ENCODE measurements at places on chromosomes 3 and 15. TPM values are rescaled to one million over a fixed set of nuclear protein-coding genes. Genes with fewer than 3 reads are reported as not detected.

Gene GOLGA6L26
- total RNA-seq = not detected

Gene SEMA6D
- not detected for total RNA-seq

Gene NUDT16
- 15.8 TPM for total RNA-seq

Gene STAC
- 0.09 TPM for total RNA-seq

Gene UBA7
- 216 TPM for total RNA-seq

Gene LDHAL6B
- total RNA-seq = not detected

Gene TGM5
- total RNA-seq = 0.17 TPM

Gene CDHR4
- not detected for total RNA-seq

Gene CFAP161
- 0.18 TPM for total RNA-seq

Gene IRAK2
- 8.6 TPM for total RNA-seq

Gene SPTBN5
- total RNA-seq = 1.1 TPM

Gene MGLL
- 16.7 TPM for total RNA-seq

GRCh38 chr3:43866529-43867353 is 176.0 kb downstream of the ABHD5 start:
- H3K4me3 ChIP-seq = no peak overlapping the region
- DNase-seq = no peak
- H3K27ac ChIP-seq = no peak overlapping the region
- no peaks in the 10 kb centered on the region for H3K36me3 ChIP-seq
- H3K27me3 ChIP-seq = peaks cover 16% of the 10 kb centered on the region

- H3K27me3 ChIP-seq = no peaks in the 10 kb centered on the region
- no peaks in the 10 kb centered on the region for H3K36me3 ChIP-seq
- H3K4me3 ChIP-seq = no peak overlapping the region
- no peak for DNase-seq
- peaks cover 13% of the 10 kb centered on the region for H3K4me1 ChIP-seq
Measured at GRCh38 chr3:19248143-19248542, 99.8 kb downstream of the KCNH8 start.

DNA sequence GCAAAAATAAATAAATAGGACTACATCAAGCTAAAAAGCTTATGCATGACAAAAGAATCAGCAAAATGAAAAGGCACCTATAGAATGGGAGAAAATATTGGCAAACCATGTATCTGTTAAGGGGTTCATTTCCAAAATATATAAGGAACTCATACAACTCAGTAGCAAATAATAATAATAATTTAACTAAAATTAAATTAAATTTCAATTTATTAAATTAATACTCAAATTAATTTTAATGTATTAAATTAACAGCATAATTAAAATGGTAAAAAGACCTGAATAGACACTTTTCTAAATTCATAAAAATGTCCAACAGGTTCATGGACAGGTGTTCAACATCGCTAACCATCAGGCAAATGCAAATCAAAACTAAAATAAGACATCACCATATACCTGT is 34.0 kb upstream of the THBS1 start:
- no peak for DNase-seq
- H3K4me3 ChIP-seq = no peak overlapping the region
- no peaks in the 10 kb centered on the region for H3K4me1 ChIP-seq

DNA sequence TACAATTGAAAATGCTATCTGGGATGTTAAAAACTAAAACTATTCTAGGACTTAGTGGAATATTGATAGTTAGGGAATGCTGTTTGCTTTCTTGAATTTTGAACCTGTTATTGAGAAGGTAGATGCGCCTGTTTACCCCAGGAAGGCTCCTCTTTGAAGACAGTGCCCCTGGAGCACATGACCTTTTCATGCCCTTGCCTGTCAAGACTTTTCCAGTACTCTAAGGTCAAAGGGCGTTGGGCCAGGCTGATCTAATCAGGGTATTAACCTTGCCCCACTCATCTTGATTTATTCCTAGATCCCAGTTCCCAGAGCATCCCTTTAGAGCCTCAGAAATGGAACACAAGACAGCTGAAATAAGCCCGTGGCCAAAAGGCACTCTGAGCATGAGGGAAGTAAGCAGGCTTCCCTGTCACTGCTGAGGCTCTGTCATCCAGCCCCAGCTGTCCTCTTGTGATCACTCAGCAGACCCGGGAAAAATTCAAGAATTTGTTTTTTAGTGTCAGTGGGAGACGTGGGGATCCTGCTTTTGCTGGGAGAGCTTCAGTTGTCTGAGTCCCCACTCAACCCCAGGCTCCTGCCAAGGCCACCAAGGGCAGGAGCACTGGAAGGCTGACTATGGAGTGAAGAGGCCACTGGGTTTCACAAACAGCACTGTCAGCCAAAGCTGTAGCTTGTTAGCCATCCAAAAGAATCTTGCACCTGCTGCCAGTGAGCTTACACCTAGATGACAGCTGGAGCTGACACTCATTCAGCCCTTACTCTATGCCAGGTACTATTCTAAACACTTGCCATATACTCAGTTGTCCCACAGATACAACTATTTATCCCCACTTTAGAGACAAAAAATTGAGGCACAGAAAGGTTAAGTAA is 169.0 kb downstream of the PGPEP1L start:
- H3K27ac ChIP-seq = no peak overlapping the region
- H3K36me3 ChIP-seq = peaks cover 3% of the 10 kb centered on the region
- no peaks in the 10 kb centered on the region for H3K27me3 ChIP-seq
- DNase-seq = no peak
- no peak overlapping the region for H3K4me3 ChIP-seq

DNA sequence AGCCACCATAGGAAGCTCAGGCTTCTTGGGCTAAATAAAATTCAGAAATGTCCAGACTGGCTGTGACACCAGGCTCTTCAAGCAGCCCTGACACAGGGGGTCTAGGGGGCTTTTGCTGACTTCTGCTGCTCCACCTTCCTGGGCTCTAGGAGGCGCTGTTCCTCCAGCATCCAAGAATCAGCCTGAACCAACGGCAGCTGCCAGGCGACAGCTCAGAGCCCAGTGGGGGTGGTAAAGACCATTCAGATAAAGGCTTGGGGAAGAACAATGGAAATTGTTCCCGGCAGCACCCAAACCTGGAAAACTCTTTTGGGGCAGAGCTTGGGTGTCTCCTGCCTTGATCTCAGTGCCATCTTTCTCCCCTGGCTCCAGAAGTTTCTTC is 21.6 kb upstream of the PSTPIP1 start:
- no peak for DNase-seq
- H3K4me1 ChIP-seq = peaks cover 6% of the 10 kb centered on the region
- no peaks in the 10 kb centered on the region for H3K27me3 ChIP-seq
- no peaks in the 10 kb centered on the region for H3K36me3 ChIP-seq
- no peak overlapping the region for H3K4me3 ChIP-seq
- no peak overlapping the region for H3K27ac ChIP-seq

DNA sequence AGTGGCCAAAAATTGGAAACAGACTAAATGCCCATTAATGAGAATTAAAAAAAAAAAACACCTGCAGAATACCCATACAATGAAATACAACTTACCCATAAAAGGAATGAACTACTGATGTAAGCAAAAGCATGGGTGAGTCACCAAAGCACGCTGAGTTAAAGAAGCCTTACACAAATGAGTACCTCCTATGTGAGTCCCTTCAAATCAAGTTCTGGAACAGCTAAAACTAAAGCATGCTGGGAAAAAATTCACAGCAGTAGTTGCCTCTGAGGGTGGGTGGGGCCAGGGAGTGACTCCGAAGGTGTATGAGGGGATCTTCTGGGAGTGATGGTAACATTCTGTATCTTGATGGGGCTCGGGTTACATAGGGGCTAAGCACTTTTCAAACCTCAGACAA is 11.4 kb downstream of the MYO5C start:
- H3K4me1 ChIP-seq = no peaks in the 10 kb centered on the region
- no peaks in the 10 kb centered on the region for H3K27me3 ChIP-seq
- no peaks in the 10 kb centered on the region for H3K36me3 ChIP-seq
- no peak for DNase-seq
- no peak overlapping the region for H3K4me3 ChIP-seq
- no peak overlapping the region for H3K27ac ChIP-seq

DNA sequence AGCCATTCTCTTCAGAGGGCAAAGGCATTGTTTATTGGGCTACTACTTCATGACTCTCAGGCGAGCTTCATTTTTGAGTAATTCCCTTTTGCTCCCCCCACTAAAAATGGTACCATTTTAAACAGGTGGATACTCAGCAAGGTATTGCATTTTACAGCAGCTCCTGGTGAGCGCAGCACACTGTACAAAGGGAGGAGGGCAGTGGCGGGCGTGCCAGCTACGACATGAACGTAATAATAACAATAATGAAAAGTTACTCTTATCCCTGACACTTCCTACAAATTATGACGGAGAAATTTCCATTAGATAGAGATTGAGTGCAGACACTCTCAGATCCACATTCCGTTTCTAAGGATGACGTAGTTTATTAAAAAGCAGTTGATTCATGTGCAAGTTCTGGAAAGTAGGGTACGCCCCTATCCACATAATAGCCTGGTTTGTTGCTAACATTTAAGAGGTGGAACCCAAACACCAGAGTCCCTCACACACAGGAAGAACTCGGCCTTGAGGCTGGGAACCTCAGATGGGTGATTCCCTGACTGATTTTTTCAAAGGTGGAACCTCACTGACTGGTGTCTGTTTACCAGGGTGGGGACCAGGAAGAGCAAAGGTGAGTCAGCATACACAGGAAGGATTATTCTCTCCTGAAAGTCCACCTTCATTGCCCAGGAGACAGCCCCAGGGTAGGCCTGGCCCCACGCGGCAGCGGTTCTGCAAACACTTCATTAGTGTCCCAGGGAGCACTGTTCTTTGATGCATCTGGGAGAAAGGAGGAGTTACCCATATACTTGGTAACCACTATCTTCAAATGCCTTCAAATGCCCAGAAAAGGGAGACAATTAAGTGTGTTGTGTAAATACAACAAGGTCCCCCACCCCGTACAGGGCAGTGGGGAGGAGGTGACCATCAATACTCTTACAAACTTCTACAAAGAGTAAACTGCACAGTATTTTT is 69.9 kb downstream of the LDHAL6B start:
- DNase-seq = no peak
- H3K27ac ChIP-seq = no peak overlapping the region
- no peaks in the 10 kb centered on the region for H3K27me3 ChIP-seq
- H3K4me1 ChIP-seq = peaks cover 43% of the 10 kb centered on the region
- no peak overlapping the region for H3K4me3 ChIP-seq

GRCh38 chr3:14980689-14981088 is 33.3 kb downstream of the NR2C2 start:
- peak overlapping the region; percentile 79 for H3K27ac ChIP-seq
- H3K27me3 ChIP-seq = no peaks in the 10 kb centered on the region
- H3K4me3 ChIP-seq = no peak overlapping the region
- peaks cover 14% of the 10 kb centered on the region for H3K36me3 ChIP-seq

DNA sequence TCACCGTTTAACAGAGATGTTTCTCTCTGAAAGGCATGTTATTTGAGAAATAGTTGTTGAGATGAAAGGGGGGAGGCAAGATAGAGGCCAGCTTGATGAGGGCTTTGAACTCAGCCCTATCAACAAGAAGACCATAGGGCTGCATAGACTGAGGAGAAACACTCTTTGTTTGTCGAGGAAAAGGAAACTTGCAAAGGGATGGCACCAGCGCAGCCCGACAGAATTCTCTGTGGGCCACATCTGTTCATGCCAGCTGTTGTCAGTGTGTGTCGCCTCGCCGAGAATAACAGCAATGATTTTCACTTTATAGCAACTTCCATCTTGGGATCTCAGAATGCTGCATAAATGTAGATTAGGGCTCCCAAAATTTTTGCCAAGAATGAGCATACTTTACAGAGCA is 478.3 kb upstream of the TPRG1 start:
- H3K4me3 ChIP-seq = peak overlapping the region; percentile 47
- H3K4me1 ChIP-seq = peaks cover 41% of the 10 kb centered on the region
- DNase-seq = no peak
- H3K27me3 ChIP-seq = no peaks in the 10 kb centered on the region

DNA sequence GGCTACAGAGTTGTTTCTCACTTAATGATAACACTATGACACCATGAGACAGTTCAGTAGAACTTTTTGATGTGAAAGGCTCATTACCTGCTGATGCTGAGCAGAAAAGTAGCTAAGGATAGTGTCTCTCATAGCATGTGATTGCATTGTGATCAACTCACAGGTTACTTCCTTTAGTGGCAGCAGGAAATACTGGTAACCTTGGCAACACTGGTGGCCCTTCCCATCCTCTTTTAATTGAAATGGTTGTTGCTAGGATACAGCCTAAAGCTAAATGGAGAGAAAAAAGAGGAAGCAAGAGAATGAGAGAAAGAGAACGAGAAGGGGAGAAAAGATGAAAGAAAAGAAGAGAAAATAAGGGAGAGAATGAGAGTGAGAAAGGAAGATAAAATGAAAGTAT is 204.7 kb upstream of the GAP43 start:
- H3K4me3 ChIP-seq = no peak overlapping the region
- H3K4me1 ChIP-seq = peaks cover 11% of the 10 kb centered on the region
- no peaks in the 10 kb centered on the region for H3K27me3 ChIP-seq
- H3K36me3 ChIP-seq = no peaks in the 10 kb centered on the region

DNA sequence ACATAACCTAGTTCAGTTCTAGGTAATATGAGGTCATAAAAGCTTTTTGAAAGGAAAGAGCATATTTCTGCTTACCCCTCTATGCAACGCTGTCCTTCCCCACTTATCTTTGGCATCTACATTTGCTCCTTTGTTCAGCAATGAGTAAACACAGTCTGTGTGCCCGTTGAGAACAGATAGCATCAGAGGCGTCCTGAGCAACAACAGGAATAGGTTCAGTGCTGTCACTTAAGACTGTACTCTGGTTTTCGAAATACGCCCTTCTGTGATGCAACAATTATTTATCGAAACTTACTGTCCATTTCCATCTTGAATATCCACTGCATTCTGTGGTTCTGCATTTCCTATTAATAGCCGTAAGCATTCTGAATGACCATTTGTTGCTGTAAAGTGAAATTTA is 84.4 kb downstream of the BTD start:
- H3K4me3 ChIP-seq = no peak overlapping the region
- H3K27ac ChIP-seq = no peak overlapping the region
- no peaks in the 10 kb centered on the region for H3K27me3 ChIP-seq
- H3K4me1 ChIP-seq = no peaks in the 10 kb centered on the region
- peaks cover 65% of the 10 kb centered on the region for H3K36me3 ChIP-seq

DNA sequence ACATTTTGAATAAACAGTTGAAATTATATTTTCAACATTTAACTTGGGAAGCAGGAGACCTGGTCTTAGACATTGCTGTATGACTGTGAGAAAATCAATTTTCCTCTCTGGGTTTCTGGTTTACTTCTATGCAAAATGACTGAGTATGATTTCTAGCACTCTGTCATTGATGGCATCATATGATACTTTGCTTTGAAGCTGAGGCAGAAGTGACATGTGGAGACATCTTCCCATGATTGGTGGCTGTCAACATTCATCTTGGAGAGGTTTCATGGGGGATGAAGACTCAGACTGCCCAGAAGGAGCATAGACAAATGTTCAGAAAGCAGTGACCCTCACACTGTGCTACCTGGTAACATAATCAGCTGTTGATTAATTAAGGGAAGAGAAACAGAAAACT is 477.9 kb downstream of the PDCD6IP start:
- no peaks in the 10 kb centered on the region for H3K36me3 ChIP-seq
- no peak overlapping the region for H3K4me3 ChIP-seq
- DNase-seq = no peak
- H3K4me1 ChIP-seq = no peaks in the 10 kb centered on the region
- no peaks in the 10 kb centered on the region for H3K27me3 ChIP-seq
- H3K27ac ChIP-seq = no peak overlapping the region

- no peaks in the 10 kb centered on the region for H3K4me1 ChIP-seq
- H3K27ac ChIP-seq = no peak within 1 kb of the TSS
- no peaks in the 10 kb centered on the region for H3K36me3 ChIP-seq
- no peak within 1 kb of the TSS for H3K4me3 ChIP-seq
Measured at GRCh38 chr3:126558336-126559071, at the start of gene C3orf22. Gene C3orf22 (minus strand): TSS chr3:126558932. CDS start chr3:126553390, 5,542 bp downstream.

- peaks cover 26% of the 10 kb centered on the region for H3K36me3 ChIP-seq
- peak overlapping the region; percentile 52 for H3K4me3 ChIP-seq
- peak overlapping the region; percentile 88 for H3K27ac ChIP-seq
- no peaks in the 10 kb centered on the region for H3K27me3 ChIP-seq
Measured at GRCh38 chr3:8954938-8955763, 8.1 kb downstream of the RAD18 start.

- H3K27me3 ChIP-seq = no peaks in the 10 kb centered on the region
- no peaks in the 10 kb centered on the region for H3K4me1 ChIP-seq
- no peak for DNase-seq
- no peaks in the 10 kb centered on the region for H3K36me3 ChIP-seq
- no peak overlapping the region for H3K4me3 ChIP-seq
Measured at GRCh38 chr3:65409176-65409569, 629.5 kb downstream of the MAGI1 start.

Measured in activated B cell treated with CpG ODN at 0.5 μM for 24 hours (primary cell).